ENCODE measurements at places on chromosomes 16 and 17. TPM values are rescaled to one million over a fixed set of nuclear protein-coding genes. Genes with fewer than 3 reads are reported as not detected.

Gene SULT1A4
- polyA plus RNA-seq = 28.7 TPM

- DNase-seq = no peak
These were observed 31.3 kb upstream of the KPNB1 start for GRCh38 chr17:47618410-47618809.

Gene APOBR
- polyA plus RNA-seq = 0.50 TPM

DNA sequence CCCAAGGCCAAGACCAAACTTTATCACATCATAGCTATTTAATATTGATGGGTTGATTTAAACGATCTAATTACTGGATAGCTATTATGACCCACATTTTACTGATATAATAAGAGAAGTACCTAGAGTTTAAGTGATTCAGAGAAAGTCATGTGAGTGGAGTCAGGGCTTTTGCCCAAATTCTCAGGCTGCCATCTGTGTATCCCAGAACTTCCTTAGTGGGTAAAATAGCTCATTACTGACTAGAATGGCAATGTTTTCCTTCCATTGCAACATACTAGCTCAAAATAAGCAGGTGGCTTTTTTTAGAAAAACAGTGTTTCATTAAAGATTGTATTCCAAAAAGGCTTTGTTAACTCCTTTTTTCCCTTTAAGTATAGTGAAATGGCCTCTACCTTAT is 113.9 kb upstream of the MAF start:
- DNase-seq = no peak

GRCh38 chr16:87543436-87544191 is 50.8 kb upstream of the ZCCHC14 start:
- DNase-seq = no peak

DNA sequence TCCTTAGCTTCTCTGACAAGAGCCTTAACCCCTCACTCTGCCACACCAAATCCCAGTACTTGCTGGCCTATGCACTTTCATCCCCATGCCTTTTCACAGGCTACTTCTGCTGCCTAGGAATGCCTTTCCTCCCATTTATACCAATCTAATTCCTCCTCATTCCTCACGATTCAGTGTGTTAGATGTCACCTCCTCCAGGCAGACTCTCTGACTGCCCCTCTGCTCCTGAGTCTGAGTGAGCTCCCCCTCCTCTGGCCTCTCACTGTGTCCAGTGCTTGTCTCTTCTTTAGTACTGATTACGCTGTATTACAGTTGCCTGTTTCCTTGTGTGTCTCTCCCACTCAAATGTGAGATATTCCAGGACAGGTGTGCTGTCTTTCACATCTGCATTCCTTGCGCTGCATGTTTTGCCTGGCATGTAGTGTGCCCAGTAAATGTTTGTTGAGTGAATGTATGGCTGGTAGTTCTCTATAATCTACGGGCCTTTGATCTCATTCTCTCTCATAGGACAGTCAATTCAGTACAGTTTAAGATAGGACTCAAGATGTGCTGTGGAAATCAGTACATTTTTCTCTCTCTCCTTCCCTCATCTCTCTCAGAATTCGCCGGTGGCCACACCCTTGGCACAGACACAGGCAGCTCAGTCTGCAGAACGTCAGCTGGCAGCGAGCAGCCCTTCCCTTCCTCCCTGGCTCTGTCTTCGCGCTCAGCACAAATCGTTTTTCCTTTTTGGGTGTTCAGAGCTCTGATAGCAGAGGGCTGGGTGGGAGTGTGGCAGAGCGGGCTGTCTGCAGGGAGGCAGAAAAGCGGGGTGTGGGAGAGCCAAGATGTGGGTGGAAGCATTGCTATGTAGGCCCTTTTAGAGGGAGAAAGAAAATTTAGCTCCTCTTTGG is 18.5 kb downstream of the ARL4D start:
- DNase-seq = no peak

DNA sequence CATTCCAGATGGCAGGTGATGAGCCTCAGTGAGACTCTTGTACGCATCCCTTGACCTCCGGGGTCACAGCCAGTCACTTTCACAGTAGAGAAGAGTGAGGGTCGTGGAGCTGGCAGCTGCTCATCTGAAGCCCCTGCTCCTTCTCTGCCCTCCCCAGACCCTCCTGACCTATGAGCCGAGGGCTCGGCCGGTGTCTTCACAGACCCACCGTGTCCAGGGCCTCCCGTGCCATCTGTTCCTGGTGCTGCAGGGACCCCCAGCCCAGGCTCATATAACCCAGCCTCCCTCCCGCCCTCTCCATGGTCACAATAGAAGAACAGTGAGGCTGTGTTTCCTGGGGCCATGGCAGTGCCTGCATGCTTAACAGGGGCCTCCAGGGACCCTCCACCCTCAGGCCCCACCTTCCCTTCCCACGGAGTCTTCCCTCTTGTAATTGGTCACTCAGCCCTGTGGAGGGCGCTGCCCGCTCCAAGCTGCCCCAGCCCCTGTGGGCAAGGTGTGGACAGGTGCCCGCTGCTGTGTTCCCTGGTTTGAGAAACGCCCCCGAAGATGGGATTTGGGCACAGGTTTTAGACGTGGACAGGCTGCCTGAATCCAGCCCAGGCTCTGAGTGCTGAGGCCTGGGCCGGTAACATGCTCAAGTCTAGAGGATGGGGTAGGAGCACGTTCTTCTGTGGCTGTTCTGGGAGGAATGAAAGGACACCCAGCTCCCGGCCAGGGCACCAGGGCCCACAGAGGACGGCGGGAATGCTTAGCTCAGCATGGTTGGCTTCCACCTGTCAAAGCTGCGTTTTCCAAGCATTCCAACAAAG is 38.7 kb downstream of the ACSF3 start:
- DNase-seq = no peak

Gene EVPL
- polyA plus RNA-seq = 19.8 TPM

GRCh38 chr17:13297183-13297582 is 279.4 kb upstream of the ELAC2 start:
- DNase-seq = no peak

DNA sequence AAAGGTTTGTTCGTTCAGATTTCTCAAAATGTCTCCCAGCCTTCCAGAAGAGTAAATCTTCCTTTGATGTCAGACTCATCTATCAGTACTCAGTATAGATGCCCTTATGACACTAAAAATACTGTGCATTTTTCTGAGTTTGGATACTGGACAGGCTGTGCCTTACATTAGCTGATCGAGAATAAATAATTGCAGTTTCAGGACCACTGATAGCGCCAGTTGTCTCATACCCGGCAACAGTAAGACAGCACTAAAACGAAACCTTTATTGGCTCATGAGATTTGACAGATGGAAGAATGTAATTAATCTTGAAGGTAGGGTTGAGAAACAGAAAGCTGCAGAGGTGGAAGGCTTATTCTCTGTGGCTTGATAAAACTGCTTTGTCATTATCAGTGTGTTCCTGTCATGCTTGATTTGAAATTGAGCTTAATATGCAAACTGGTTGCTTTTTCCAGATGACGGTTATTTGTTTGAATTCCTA is 1.2 kb downstream of the ATP6V0A1 start:
- DNase-seq = peak; percentile 40

- no peak for DNase-seq
These were observed 287.4 kb downstream of the SLC39A11 start for GRCh38 chr17:72804949-72805707.

Gene IL34
- 0.62 TPM for polyA plus RNA-seq

GRCh38 chr16:86321491-86321890 is 188.8 kb upstream of the FOXF1 start:
- DNase-seq = no peak

Gene ITGAX
- 0.53 TPM for polyA plus RNA-seq

- no peak for DNase-seq
These were observed 446.5 kb downstream of the MAF start for GRCh38 chr16:79154086-79154485.

DNA sequence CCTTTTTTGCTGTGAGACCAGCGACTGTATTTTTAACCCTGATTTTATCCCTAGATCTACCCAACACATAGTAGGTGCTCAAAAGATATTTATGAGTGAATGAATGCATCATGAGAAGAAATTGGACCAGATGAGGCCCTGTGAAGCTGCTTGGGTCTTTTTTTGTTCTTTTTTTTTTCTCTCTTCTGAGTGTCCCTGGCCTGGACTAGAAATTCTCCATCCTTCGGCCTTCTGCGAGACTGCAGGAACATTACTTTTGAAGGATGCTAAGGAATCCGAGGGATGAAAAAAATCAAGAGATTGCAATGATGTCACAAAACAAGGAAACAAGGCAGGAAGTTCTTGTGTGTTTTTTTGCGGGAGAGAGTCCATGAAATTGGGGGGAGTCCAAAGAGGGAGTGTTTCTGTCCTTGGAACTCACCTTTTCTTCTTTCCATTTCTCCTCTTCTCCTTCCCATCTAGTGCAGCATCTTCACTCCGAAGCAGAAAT is 560 bp upstream of the RUSF1 start:
- DNase-seq = no peak

GRCh38 chr16:21614896-21615295 is 15.5 kb downstream of the METTL9 start:
- DNase-seq = no peak

Gene KCNJ16
- polyA plus RNA-seq = 180 TPM

GRCh38 chr17:43640491-43641252 is 21.1 kb downstream of the MEOX1 start:
- DNase-seq = no peak

Gene HOXB9
- polyA plus RNA-seq = 65.6 TPM

Gene ABI3
- 4.2 TPM for polyA plus RNA-seq

DNA sequence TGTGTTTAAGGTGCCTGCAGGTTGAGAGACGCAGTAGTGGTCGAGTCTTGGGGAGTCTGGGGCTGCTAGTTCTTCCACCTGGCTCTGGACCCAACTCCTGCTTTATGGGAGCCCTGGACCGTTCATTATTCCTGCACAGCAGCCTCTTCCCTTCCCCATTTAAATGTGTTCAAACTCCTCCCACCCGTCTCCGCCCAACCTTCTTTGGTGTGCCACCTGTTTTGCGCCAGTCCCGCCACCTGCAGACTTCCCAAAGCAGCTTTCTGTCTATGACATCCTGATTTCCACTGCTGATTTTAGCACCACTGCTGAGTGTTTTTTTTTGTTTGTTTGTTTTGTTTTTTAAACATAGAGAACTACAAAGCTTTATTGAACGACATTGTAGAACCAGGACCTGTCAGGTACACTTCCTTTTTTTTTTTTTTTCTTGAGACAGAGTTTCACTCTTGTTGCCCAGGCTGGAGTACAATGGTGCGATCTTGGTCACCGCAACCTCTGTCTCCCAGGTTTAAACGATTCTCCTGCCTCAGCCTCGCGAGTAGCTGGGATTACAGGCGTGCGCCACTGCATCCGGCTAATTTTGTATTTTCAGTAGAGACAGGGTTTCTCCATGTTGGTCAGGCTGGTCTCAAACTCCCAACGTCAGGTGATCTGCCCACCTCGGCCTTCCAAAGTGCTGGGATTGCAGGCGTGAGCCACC is 12.8 kb downstream of the ADORA2B start:
- DNase-seq = no peak

- DNase-seq = peak; percentile 22
These were observed 66.8 kb downstream of the KPNA2 start for GRCh38 chr17:68102318-68102758.

- no peak for DNase-seq
These were observed 1.5 kb downstream of the ZNF205 start for GRCh38 chr16:3113765-3114479.

DNA sequence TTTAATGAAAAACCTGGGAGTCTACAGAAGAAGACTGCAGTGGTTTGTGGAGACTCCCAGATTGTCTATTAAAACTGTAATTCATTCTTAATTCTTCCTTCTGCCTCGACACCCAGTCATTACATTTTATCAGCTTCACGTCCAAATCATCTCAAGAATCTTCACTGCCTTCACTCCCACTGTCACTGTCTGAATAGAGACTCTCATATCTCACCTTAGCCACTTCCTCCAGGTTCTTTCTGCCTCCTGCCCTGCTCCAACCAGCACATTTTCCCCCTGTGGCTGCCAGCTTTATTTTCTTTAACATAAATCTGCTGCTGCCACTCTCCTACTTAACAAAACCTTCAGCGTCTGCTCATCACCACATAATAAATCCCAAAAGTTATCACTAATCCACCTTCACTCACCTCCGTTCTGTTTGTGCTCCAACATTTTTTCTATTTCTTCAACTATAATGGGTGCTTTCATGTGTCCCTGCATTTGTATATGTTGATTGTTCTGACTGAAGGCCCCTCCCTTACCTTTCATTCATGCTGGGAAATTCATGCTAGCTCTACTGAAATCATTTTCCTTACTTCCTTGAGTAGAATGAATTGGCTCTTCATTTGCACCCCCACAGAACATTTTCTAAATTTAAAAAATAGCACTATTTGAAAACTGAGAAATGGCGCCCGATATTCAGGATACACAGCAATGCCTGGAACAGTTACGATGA is 38.9 kb downstream of the KCNJ2 start:
- DNase-seq = no peak

DNA sequence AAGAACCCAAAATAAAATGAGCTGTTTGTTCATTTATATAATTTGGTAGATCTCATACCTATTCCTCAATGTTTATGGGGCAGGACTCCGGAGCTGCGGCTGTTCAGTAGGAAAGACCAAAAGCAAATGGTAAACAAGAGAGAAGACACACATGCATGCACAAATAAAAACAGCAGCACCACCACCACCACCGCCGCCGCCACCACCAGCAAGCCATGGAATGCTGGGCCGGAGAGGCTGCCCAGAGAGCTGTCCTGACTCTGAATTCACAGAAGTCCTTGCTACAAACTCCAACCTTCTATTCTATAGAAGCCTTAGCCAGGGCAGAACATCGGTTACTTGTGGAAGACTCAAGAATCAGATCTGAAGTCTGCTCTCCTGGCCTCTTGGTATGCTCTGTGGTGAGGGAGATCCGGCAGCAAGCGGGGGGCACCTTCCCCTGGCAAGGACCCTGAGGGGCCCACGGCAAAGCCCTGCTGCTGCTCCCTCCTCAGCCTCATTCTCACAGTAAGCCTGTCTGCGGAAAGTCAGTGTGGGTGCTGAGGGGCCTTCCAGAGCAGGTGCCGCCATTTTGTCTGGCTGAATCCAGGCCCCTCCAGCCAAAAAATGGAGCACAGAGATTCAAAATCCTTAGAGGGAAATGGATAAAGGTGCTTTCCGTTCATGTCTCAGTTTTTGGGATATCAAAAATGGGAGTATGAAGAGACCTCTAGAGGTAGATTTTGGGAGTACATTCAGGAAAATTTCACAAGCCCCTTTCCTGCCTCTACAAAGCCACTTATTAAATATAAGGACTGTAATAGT is 6.4 kb upstream of the FOXJ1 start:
- no peak for DNase-seq

Gene DNAH17
- 3.6 TPM for polyA plus RNA-seq

Gene CYB5D1
- 29.7 TPM for polyA plus RNA-seq

Gene SLC25A19
- 7.2 TPM for polyA plus RNA-seq

DNA sequence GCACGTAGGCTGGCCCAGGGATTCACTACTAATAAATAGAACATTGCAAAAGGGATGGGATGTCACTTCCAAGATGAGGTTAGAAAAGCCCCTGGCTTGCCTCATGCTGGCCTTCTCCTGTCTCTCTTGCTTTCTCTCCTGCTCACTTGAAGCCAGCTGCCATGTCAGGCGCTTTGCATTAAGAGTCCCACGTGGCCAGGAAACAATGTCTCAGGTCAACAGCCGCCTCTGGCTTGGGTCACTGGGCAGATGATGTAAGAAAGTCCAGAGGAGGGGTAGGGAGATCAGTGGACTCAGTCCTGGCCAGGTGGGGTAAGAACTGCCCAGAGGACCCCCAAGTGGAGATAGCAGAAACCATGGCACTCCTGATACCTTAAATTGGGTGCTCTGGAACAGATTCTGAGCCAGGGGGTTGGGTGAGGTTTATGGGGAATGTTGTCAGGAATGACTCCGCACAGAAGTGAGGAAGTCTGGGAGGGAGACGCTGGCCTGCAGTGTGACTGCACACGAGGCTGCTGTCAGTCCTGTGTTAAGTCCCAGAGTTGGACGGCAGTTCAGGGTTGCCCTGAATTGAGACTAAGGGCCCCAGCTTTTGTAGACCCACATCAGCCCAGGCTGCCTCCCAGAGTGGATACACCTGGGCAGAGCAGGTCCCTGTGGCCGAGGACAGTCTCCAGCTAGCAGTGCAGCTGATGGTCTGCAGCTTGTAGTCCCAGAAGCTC is 17.7 kb downstream of the C16orf82 start:
- peak; percentile 45 for DNase-seq
